HTR-8/SVneo (cell line): ENCODE measurements at places on chromosomes 11 and 22.

DNA sequence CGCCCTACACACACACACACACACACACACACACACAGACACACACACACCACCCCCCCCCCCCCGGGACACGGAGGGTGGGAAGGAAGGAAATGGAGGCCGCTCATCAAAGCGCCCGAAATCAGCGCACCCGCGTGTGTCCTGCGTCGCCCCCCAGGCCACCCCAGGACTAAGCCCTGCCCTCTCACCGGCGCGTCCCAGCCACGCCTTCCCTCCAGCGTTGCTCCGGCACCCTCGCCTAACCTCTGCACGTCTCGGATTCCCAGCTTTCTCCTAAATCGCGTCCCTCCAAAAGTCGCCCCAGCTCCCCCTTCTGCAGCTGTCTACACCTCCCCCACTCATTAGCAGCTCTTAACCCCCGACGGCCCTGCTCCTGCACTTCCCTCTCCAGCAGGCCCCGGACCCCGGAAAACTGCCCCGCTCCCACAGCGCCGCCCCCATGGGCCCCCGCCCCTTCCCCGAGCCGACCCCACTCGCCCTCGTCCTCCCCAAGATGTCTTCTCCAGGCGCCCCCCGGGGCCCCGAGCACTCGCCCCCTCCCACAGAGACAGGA is 557 bp downstream of the PACSIN2 start:
- DNase-seq: no peak

DNA sequence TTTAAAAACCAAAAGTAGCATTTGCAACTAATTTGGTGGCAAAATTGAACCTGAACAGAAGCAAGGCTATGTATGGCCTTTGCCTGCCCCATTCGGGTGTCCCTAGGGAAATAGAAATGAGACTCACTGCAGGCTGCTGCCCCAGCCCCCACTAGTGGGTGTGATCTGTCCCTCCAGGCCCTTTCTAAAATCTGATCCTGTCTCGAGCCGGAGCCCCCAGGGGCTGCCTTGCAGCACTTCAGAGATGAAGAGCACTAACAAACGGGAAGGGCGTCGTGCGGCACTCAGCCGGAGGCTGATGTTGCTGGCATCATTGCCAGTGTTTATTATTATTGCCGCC is 43.2 kb downstream of the CD82 start:
- DNase-seq: no peak

GRCh38 chr11:105824457-105825013 is 197.5 kb downstream of the MSANTD4 start:
- DNase-seq: no peak

DNA sequence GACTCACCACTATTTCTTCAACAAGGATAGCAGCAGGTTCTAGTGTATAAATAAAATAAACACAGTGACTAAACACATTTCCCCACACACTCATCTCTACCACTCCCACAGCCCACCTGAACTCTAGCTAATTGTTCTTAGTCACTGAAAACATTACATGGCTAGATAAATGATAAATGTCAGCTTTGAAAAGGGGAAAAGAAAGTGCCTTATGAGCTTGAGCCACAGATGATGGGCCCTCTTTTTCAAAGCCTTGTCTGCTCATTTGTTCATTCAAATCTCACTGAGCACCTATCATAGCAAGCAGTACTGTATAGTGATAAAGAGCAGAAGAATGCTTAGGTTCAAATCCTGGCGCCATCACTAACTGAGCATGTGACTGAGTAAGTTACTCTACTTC is 58.3 kb downstream of the SIK3 start:
- DNase-seq: no peak

DNA sequence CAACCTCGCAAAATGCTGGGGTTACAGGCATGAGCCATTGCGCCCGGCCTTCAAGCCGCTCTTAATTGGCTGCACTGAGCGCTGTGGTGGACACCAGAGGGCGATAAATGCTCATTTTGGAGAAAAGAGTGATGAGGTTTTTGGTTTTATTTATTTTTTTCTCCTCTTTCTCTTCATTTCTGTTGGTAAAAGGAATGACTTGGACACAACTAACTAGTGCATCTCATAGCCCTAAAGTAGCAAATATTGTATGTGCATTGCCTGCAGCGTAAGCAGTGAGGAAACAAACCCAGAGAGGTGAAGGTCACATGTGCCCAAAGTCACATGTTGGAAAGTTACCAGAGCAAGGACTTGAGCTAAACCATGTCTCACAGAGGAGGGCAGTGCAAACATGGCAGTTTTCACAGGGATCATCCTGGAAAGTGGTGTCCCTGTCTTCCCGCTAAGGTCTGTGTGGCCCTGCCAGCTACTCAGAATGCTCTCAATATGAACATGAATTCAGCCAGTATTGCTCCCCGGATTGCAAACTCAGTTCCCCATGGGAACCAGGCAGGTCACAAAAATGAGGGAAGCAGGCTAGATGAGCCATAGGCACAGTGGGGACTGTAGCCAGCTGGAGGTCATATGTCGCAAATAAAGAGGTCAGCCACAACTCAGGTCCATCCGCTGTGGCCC is 8.6 kb upstream of the CD82 start:
- DNase-seq: no peak

GRCh38 chr22:35172442-35172841 is 84.9 kb upstream of the HMGXB4 start:
- DNase-seq: no peak

- no peak for DNase-seq
Measured at GRCh38 chr11:61092908-61093763, 9.2 kb upstream of the CD5 start.

DNA sequence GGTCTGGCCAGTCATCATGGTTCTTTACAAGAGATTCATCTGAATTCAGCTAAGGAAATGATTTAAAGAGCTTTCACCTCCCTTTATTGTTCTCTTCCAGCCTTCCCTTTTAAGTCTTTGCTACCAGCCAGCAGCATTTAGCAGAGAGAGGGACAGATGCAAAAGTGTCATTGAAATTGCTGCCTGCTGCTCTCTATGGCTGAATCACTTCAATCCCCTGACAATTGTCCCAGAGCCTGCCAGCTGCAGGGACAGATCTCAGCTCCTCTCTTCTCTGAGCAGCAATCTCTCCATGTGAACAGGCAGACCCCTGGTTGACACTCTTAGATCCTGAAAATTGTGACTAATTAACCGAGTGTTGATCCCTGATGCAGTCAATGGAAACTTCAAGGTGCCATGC is 816.9 kb upstream of the CCDC90B start:
- DNase-seq: no peak
